Suprapubic skin (tissue), 4 donors: ENCODE measurements at places on chromosomes 7 and 10. TPM values are rescaled to one million over a fixed set of nuclear protein-coding genes. Genes with fewer than 3 reads are reported as not detected.
A peak's percentile ranks its signal among the peaks of the same experiment; 100 is the strongest.

DNA sequence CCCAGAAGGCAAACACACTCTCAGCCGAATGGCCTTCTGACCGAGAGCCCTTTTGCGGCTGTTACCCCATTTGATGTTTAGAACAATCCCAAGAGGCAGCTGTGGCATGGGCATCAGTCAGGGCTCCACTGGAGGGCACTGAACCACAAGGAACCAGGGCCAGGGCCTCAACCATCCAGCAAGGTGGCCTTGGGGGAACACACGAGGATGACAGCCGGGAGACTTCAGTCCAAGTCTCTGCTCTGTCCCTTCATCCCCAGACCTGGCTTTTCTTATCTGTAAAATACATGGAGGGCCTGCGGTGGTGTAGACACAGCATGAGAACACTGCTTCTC is 63.6 kb upstream of the INSIG1 start:
- no peak for DNase-seq

Gene BLNK
- total RNA-seq, result 9.7 TPM

Gene LIPK
- total RNA-seq, result 15.4 TPM

Gene CXCL12
- total RNA-seq, result 30.3 TPM

Gene ACSL5
- 5.6 TPM for total RNA-seq

Gene IGFBP1
- not detected for total RNA-seq

Gene ADRB1
- 1.1 TPM for total RNA-seq

- no peak for DNase-seq
Observed at GRCh38 chr10:14564268-14564744, 210.4 kb downstream of the FAM107B start.

Gene PHKG1
- total RNA-seq, result 5.2 TPM

DNA sequence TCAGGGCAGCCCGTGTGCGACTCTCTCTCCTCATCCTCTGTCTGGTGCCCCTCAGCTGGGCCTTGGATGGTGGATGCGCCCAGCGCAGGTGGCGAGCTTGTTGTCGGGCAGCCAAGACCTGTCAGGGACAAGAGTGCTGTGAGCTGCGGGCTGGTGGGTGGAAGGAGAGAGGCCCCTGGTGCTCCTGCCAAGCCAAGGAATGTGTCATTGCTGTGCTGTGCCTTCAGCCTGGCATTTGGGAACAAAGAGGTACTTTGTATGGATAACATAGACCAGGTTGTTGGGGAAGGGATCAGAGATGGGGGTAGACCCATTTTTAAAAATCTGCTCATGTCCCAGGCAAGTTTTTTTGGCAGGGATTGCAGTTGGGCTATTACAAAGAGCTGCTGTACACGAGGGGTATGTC is 120.9 kb downstream of the PKD1L1 start:
- DNase-seq, result no peak

GRCh38 chr10:98276311-98276710 is 8.3 kb upstream of the LOXL4 start:
- peak; percentile 28 for DNase-seq

Gene OR2A42
- total RNA-seq, result not detected

- DNase-seq, result no peak
Observed at GRCh38 chr7:44097064-44097932, 6.8 kb upstream of the AEBP1 start.

DNA sequence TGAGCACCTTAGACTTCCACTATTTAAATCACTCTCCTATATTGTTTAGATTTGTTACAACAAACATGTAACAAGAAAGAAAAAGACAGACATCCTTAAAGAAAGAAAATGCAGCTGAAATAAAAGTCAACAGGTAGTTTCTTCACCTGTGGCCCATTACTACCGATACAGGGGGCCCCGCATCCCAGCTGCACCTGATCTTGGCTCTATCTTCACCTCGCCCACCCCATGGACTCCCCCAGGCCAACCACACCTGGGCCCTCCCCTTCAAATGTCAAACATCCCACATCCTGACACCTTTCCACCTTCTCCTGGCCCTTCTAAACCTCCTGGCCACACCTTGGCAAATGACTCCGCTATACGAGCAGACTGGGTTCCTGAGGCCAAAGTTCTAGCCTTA is 7.0 kb downstream of the DDX56 start:
- no peak for DNase-seq

- peak; percentile 54 for DNase-seq
Observed at GRCh38 chr7:98126311-98127142, 19.9 kb downstream of the LMTK2 start.

GRCh38 chr10:80051993-80052392 is 26.5 kb upstream of the TMEM254 start:
- DNase-seq, result no peak

Gene CPA2
- not detected for total RNA-seq

DNA sequence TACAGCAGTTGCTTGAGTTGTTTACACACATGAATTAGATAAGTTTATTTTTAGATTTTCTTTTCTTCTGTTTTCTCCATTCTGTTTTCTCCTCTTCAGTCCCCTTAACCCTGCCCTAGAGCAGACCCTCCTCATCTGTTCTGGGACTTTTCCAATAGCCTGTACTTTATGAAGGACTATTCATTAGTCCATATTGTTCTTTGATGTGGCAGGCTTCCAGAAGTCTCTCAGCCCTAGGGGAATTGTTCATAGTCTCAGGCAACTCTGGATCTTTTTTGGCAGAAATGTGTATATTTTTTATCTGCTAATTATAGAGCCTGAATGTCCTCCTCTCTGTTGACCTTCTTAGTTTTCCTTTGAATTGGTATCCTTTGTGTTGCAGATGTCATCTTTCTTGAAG is 25.4 kb downstream of the KAT6B start:
- no peak for DNase-seq

DNA sequence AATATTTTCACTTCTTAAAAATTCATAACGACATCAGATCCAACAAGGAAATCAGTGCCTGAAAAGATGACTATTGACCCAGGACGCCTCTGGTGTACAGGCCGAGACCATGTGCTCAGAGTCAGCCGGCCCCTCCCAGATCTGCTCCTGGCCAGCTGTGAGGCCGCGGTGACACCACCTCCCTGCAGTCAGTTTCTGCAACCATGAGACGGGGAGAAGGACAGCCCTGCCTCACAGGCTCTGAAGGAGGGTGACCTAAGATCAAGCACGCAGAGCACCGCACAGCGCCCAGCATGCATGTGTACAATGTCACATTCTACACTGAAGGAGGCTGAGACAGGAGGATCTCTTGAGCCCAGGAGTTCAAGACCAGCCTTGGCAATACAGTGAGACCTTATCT is 2.6 kb upstream of the GPER1 start:
- no peak for DNase-seq

DNA sequence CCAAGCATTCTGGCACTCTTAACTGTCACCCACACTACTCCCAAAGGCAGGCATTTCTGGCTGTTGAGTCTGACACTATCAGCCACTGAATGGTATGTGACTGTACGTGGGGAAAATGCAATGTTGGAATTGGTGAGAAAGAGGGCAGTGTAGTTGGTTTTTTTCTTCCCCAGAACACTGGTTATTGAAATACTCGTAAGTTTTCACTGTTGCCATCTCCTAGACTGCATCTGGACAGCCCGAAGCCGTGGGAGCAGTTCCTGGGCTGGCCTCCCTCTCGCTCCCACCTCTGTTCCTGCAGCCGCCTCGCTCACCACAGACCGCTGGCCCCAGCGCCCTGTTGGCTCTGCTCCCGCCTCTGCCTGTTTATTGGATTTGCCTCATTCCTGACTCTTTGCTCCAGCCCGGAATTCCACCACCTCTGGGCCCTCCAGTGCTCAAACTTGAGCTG is 5.7 kb downstream of the PLCE1 start:
- no peak for DNase-seq

DNA sequence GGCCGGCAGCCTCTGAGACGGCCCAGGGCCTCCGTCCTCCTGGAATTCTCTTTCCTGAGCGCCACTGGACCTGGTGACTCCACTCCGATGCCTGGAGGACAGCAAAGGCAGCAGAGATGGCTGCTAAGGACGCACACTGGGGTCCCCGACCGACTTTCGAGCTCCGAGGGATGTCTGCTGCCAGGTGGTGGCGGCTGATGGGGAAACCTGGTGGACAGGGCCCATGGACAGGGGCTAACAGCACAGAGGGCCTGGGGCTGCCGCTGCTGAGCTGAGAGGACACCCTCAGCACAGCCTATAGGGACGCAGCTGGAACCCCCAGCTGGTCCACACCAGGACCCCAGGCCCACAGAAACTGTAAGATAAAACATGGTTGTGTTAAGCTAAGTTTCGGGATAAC is 366.3 kb downstream of the DNAJB6 start:
- DNase-seq, result no peak

Gene ERV3-1
- total RNA-seq, result 33.2 TPM

- peak; percentile 72 for DNase-seq
Observed at GRCh38 chr10:123582084-123582989, 83.8 kb upstream of the GPR26 start.

DNA sequence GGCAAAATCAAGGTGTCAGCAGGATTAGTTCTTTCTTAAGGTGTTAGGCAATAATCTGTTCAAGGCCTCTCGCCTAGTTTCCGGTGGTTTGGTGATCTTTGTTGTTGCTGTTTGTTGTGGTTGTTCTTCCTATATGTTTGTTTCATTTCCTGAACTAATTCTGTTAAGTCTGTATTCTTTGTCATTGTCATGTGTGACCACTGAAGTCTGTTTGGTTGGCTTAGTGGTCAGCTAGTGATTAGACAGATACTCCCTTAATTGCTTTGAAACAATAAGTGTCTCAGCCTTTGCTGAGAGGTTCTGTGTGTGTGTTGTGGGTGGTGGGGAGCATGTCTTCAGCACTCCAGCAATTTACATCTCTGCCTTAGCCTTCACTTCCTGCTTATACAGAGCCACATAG is 46.0 kb downstream of the ABCC2 start:
- no peak for DNase-seq

- peak; percentile 45 for DNase-seq
Observed at GRCh38 chr10:70564901-70565351, 37.6 kb downstream of the PRF1 start.

Gene KCND2
- total RNA-seq, result not detected

DNA sequence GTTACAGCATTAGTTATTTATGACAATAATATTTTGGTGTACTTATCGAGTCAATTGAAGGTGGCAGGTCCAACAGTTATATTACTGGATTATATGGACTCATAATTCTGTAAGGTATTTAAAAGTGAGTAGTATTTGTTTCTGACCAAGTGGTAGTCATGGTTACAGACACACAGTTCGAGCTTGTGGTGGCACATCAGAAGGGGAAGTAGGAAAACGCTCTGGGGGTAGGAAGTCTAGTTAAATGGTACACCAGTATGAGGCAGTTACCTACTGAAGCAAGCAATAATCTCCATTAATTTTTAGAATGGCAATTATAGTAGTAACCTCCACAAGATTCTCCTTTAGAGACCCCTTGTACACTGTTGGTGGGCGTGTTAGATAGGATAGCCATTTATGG is 541.2 kb downstream of the ETV1 start:
- no peak for DNase-seq

DNA sequence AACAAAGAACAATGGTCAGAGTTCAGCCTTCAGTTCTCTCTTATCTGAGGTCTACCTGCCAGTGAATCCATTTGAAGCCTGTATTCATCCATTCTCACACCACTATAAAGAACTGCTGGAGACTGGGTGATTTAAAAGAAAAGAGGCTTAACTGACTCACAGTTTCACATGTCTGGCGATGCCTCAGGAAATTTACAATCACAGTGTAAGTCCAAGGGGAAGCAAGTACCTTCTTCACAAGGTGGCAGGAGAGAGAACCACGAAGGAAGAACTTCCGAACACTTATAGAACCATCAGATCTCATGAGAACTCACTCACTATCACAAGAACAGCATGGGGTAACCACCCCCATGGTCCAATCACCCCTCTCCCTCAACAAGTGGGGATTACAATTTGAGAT is 33.0 kb upstream of the SLC25A13 start:
- no peak for DNase-seq

Gene ADCYAP1R1
- 6.7 TPM for total RNA-seq

GRCh38 chr7:82005056-82005455 is 235.2 kb upstream of the HGF start:
- no peak for DNase-seq

Gene HYAL4
- 0.95 TPM for total RNA-seq

DNA sequence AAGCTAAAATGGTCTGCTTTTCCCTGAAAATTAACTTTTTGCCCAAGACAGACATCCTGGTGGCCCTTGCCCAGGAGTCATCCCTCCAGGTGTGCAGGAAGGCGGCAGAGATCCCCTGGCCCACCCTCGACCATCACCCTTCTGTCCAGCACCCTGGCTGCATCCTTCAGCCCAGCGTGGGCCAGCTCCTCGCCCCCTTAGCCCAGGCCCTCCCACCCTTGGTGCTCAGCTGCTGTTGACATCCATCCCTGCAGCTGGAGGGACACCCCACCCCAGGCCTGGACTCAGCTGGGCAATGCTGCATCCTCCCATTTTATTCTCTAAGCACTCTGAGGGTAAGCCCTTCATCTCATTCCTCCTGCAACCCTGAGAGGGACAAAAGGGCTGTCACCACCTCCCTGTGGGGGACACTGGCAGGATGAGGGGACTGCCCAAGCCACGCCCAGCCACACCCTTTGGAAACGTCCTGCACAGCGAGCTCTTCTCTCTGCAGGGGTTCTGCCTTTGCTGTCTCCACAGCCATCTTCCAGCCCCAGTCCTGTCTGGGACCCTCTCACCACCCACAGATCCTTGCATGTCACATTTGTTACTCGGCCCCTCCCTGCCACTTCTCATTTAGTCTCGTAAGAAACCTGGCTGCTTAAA is 30.7 kb downstream of the EN2 start:
- DNase-seq, result no peak

DNA sequence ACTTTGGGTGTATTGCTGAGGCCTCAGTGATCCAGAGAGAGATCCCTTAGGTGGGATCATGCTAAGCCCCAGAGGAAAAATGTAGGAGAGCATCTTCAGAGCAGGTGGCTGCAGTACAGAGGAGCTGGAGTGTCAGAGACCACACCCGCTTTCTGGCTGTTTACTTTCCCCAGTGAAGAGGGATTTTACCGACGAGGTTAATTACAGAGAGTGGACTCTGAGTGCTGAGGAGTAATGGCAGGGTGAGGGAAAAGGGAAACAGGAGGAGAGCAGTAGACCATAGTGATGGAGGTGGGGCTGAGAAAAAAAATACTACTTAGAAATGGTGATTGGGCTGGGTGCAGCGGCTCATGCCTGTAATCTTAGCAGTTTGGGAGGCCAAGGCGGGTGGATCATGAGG is 43.3 kb upstream of the HBP1 start:
- DNase-seq, result no peak

DNA sequence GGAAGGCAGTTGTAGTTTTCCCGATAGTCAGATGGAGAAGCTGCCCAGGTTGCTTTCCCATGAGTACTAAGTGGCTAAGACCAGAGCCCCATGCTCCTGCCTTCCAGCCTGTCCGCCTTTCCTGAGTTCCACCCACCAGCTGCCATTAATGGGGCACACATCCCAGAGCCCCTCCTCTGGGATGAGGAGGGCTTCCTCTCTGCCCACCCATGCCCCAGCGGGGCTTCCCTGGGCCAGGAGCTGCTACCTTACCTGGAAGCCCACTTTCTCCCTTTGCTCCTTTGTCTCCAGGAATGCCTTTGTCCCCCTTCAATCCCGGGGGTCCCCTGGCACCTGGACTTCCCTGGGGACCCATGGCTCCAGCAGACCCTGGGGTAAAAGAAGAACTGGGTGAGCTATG is 7.8 kb downstream of the SFTPD start:
- DNase-seq, result no peak

Gene PAOX
- total RNA-seq, result 18.7 TPM

Gene OR2A1
- not detected for total RNA-seq
